ENCODE measurements at places on chromosomes 11 and 22. TPM values are rescaled to one million over a fixed set of nuclear protein-coding genes. Genes with fewer than 3 reads are reported as not detected.

Gene SAA2
- 0.58 TPM for total RNA-seq

Gene PHLDA2
- total RNA-seq = 36.7 TPM

GRCh38 chr11:127130321-127130720, 129.8 kb upstream of the KIRREL3 start:
- no peak for DNase-seq

Gene RHOG
- 71.8 TPM for total RNA-seq

DNA sequence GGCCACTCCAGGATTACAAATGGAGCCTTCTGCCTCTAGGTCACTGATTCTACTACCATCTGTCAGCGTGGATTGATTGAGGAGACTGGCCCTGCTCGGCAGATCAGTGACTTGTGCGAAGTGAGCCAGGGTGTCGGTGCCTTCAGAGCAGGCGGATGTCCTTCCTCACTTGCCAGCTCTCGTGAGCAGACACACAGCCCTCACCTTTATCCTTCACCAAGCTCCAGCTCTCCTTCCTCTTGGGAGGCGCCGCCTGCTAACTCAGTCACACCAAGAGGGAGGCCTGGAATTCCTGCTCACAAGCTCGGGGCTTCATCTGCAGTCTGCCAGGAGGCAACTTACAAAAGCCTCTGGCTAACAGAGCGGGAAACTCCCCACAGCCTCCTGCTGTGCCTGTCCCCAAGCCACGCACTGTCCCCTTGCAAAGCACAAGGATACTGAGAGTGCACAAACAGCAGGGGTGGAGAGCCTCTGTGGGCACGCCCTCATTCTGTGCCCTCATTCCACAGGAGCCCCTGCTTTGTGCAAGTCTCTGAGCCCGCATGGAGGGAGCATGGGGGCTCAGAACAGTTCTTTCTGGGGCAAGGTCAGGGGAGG, 3.5 kb upstream of the TCF20 start:
- DNase-seq = no peak

DNA sequence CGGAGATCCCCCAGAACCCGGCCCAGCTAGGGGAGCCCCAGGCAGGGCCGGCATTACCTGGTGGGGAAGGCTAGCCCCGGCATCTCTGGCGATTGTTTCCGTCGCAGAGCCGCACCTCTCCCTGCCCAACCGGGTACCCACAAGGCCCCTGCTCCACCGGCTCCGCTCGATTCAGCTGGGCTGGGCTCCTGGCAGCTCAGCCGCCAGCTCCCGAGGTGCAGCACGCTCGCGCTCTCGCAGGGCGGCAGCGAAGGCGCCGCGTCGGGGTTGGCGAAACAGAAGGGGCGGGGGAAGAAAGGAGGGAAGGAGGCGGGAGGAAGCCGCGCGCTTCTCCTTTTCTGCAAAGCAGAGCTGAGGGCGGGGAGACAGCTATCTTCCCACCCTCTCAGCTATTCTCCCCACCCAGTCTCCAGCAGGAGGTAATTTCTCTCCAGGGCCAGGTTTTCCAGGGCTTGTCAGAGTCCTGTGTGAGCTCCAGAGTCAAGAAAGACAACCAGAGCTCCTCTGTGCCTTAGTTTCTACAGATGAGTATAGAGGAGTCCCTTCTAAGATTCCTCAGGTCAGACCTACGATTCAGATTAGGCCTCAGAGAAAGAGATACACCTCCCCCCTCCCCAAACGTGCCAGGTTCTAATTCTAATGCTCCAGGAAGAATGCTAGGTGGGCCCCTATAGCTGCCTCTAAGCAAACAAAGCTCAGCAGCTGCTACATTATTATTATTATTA, 62.0 kb downstream of the PAK1 start:
- DNase-seq = peak; percentile 91

Gene CNIH2
- 1.1 TPM for total RNA-seq

Gene SLC22A25
- total RNA-seq = not detected

GRCh38 chr11:102318469-102318868, 1.2 kb downstream of the BIRC3 start:
- DNase-seq = no peak

DNA sequence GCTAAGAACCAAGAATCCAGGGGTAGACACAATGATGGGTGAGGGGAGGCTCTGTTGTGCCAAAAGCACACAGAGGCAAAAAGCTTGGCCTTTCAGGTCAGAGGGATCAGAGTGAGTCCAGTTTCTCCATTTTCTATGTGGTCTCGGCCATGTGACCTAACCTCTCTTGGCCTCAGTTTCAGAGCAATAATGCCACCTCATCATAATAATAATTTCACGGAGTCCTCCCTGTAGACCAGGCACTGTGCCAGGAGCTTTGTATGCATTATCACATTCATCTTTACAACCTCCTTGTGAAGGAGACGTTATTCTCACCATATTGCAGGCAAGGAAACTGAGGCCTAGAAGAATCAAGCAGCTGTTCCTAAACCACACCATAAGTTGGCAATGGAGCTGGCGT, 120.2 kb downstream of the WT1 start:
- DNase-seq = no peak

DNA sequence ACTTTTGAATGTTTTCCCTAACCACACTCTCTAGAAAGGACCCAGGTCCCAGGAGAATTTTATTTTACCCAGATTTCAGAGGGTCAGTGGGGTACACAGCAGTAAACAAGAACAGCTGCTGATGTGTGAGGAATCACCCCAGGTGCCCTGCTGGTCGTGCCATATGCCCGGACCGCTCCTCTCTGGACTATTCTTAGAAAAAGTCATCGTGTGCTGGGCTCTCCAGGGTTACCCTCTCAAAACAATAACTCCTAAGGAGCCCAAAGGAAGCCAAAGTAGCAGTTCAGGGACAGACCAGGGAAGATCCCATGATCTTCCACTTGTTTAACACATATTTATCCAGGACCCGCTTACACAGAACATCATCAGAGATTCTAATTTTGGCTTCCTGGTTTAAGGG, 29.7 kb downstream of the LRP4 start:
- no peak for DNase-seq

- DNase-seq = no peak
Observed at GRCh38 chr11:109374441-109374840, 47.5 kb upstream of the C11orf87 start.

- no peak for DNase-seq
Observed at GRCh38 chr11:102685338-102685737, 20.2 kb downstream of the MMP27 start.

Gene KDM4E
- total RNA-seq = not detected

Gene C11orf87
- total RNA-seq = not detected

Gene GSTT4
- not detected for total RNA-seq

GRCh38 chr11:57340039-57340615, 2.0 kb downstream of the P2RX3 start:
- no peak for DNase-seq

GRCh38 chr11:83691451-83691950, 405.3 kb upstream of the CCDC90B start:
- DNase-seq = no peak

GRCh38 chr22:29256606-29257325, 11.0 kb downstream of the RHBDD3 start:
- DNase-seq = no peak

Gene IFT27
- total RNA-seq = 30.1 TPM

GRCh38 chr22:20429254-20430100, 8.1 kb downstream of the SCARF2 start:
- DNase-seq = peak; percentile 74

Gene FAM111B
- total RNA-seq = 5.7 TPM

Gene SLCO2B1
- total RNA-seq = 65.9 TPM

- no peak for DNase-seq
Observed at GRCh38 chr22:37520776-37521191, 1.6 kb upstream of the CARD10 start.

Gene KREMEN1
- total RNA-seq = 38.7 TPM

GRCh38 chr11:12453243-12453642, 75.9 kb downstream of the PARVA start:
- DNase-seq = no peak

Gene ALDH3B1
- total RNA-seq = 21.3 TPM

GRCh38 chr11:128765571-128766549, 72.0 kb downstream of the FLI1 start:
- no peak for DNase-seq

Gene DENND5A
- total RNA-seq = 17.7 TPM

Gene PKNOX2
- total RNA-seq = 1.5 TPM

DNA sequence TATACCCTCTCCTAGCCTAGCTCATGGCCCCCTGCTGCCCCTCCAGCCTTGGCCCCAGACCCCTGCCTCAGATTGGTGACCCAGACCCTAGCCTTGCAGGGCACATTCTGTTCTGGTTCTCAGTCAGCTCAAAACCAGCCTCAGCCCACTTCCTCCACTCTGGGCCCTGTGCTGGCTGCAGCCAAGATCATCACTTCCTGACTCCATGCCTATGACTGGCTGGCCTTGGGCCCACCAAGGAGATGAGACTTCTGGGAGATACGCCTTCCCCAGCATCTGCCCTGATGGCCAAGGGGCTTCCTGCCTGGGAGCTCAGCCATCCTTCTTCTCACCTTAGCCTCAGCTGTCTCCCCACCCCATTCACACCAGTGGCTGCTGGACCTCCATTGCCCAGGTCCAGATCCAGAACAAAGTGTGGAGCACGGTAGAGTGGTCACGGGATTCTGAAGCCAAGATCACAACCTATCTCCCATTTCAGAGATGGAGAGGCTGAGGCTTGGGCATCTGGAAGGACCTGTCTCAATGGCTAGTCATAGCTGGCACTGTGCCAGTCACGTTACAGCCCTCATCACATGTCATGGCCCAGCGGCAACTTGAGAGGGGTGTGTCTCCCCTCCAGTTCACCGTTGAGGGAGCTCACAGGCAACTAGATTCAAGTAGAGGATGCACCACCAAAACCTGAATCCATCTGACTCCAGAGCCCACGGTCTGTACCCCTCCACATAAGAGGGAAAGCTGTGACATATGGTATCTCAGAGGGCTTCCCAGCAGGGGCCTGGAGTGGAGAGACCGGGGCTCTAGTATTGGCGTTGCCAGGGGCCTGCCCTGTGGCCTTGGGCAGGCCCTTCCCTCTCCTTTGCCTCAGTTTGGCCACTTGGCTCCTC, 43.0 kb upstream of the KLHL35 start:
- DNase-seq = peak; percentile 41

Gene TMEM191C
- 4.0 TPM for total RNA-seq

DNA sequence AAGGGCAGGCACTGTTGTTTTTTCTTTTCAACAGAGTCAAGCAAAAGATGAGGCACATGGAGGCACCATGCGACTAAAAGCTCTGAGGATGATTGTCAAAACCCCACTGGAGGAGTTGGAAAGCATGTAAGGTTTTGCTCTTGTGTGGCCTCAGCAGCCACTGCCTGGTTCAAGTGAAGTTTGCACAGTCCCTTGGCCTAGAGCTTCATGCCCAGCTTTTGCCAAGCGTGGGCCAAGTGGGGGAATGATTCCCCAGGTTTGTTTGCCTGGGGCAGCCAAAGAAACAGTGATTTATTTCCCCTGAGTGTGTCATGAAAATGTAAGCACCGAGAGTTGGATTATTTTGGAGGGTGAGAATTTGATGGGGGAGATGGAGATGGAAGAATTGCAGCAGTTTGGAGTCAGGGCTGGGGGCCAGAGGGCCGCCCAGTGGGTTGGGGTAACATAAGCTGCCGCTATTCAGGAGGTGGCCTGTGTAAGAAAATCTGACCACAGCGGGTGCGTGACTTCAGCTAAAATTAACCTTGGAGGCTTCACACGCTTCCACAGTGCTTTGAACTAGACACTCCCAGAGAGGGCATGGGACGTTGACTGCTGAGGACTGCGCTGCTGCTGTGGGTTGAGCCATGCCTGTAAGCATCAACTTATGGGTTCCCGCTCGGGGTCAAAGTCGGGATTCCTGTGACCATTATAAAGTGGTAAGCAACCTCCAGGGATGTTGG, 100.7 kb downstream of the NAV2 start:
- DNase-seq = no peak

Gene SCUBE1
- 3.8 TPM for total RNA-seq

GRCh38 chr11:502288-503178, 4.5 kb downstream of the RNH1 start:
- DNase-seq = no peak

DNA sequence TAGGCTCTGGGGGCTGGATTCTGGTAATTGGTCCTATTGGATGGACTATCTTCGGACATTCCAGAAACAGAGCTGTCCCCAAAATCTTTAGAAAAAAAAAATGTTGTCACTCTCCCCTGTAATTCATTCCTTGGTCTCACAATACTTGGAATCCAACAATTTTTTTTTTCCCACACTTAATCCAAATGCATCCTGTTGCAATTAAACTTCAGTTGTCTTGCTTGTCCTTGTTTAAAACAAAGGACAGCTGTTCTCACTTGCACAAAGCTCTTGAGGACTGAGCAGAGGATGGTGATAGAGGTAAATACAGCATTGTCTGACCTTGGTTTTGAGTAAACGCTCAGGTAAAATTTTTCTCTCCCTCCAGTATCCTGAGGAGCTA, 75.3 kb downstream of the SC5D start:
- DNase-seq = no peak

DNA sequence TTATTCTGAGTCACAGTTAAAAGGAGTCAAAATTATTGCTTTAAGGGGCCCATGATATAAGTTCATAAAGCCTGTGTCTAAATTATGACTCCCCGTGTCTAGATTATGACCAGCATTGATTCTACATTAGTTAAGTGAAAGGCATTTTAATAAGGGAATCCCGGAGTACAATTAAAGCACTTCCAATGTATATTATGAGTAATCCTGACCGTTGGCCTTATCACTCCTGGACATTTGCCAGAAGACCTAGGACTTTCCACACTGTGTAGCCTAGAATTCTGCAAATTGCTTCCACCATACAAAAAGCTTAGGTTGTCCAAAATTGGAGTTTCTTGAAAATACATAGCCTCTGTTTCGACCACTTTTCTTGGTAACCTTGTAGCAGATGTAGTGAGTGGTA, 1292.6 kb downstream of the LRRC4C start:
- DNase-seq = no peak

DNA sequence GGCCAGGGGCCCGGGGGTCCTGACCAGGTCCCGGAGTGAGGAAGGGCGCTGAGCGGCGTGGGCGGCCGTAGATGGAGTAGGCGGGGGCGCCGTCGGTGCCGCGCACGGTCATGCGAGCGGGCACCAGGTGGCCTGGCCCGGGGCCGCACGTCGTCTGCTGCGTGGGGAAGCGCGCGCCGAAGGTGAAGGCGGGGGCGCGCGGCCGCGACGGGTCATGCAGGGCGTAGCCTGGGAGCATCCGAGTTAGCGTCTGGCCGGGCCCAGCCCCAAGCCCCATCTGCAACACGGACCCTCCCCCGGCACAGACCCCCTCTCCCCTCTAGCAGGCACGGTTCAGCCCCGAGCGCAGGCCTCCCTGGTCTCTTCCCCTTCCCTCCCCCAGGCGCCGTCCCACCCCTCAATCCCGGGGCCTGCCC, 1.7 kb upstream of the TYMP start:
- DNase-seq = peak; percentile 78

Gene FAM181B
- 0.27 TPM for total RNA-seq

Gene BTG4
- total RNA-seq = not detected

Gene DRD2
- 0.36 TPM for total RNA-seq

- DNase-seq = no peak
Observed at GRCh38 chr11:115049796-115050195, 371.5 kb downstream of the NXPE2 start.

DNA sequence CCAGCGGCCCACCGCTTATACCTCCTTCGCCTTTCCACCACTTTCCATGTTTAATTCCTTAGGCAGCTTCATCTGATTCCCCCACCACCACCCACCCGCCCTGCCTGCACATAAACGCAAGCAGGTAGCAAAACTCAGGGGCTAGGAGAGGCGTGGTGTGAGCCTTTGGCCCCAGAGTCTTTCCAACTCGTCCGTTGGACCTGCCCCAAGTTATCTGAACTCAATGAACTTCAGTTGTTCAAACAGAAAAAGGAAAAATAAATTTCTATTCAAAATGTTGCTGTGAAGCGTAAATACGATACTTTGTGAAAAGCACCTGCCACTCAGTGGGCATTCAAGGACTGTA, 814 bp upstream of the CDON start:
- no peak for DNase-seq
